ENCODE measurements at places on chromosomes 11 and 22. TPM values are rescaled to one million over a fixed set of nuclear protein-coding genes. Genes with fewer than 3 reads are reported as not detected.

DNA sequence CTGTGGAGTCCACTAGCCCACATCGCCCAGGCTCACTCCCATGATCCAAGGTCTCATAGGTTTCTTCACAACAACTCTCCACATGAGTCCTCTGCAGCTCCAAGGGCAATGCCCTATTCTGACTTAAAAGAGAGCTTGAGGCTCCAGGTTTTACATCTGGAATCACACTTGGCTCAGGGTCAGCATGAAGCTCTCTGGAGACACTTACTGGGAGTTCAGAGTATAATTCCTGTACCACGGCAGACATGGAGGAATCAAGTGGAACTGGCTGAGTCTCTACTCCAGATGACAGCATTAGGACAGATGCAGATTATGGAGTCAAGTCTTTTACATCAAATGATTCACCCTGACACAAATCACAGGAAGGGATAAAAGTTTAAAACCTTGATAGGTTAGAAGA, 11.4 kb downstream of the PRR14L start:
- no peaks in the 10 kb centered on the region for H3K27me3 ChIP-seq
- H3K27ac ChIP-seq: no peak overlapping the region
- H3K4me1 ChIP-seq: peaks cover 28% of the 10 kb centered on the region

SLCO2B1 gene
- 332 TPM for total RNA-seq

DNA sequence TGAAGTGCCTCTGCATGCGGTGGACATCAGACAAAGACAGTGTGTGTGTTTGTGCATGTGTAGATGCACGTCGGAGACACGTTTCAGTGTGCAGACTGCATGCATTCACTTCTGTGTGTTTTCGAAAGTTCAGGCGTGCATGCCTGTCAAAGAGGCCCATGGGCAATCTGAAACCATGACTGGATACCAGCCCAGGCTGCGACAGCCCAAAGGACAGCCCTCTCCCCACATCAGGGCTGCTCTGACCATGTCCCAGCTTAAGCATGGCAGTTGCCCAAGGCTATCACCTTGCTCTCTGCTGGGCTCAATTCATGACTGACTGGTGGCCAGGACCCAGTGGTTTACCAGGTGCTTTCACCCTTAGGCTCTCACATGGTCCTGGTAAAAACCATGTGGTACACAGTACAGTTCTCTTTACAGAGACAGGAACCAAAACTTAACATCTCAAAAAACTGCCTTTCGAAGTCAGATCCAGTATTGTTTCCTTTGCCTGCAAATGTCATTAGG, 423.7 kb upstream of the CADM1 start:
- H3K27ac ChIP-seq: no peak overlapping the region
- no peak for DNase-seq
- H3K4me3 ChIP-seq: no peak overlapping the region
- H3K36me3 ChIP-seq: no peaks in the 10 kb centered on the region

DNA sequence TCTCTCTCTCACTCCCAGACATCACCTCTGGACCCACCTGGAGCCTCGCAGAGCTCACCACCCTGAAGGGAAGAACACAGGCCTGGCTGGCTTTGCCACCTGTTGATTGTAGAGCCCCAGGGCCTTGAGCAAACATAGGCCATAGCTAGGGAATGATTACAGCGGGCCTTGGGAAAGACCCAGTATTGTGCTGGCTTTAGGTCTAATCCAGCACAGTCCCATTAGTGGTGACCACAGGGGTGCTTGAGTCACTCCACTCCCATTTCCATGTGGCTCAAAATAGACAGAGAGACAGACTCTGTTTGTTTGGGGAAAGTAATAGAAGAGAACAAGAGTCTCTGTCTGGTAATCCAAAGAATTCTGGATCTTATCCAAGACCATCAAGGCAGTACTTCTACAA, 42.7 kb upstream of the FAM181B start:
- H3K27me3 ChIP-seq: no peaks in the 10 kb centered on the region
- no peak overlapping the region for H3K4me3 ChIP-seq
- H3K27ac ChIP-seq: no peak overlapping the region
- DNase-seq: no peak

SERHL2 gene
- total RNA-seq: 1.6 TPM

DNA sequence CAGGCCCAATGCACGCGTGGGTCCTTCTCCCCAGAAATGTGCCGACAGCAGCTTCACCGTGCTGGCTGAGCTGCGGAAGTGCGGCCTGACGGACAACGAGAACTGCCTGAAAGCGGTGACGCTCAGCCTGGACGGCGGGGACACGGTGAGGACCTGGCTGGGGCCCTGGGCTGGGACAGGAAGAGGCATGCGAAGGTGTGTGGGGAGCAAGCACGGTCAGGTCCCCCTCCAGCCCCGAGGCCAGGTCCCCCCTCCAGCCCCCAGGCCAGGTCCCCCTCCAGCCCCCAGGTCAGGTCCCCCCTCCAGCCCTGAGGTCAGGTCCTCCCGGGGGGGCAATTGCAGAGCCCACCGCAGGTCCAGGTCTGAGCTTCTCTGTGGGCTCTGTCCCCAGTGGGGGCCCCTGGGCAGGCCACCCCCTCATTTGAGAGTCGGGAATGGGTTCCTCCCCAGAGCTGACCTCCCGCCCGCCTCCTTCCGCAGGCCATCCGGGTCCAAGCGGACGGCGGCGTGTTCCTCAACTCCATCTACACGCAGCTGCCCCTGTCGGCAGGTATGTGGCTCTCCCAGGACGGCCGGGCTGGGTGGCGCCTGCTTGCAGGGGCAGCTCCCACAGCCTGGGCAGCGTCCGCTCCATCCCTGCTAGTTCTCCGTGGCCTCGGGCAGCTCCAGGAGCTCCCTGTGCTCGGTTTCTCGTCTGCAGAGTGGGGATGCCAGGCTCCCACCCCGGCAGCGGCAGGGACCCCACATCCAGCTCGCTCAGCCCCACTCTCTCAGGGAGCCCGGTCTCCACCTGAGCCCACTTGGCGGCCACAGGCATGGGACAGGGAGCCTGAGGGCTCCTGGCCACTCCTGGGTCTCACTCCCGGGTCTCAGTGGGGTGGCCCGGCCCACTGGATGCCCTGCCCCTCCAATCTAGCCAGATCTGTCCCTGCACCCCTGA, 7.9 kb downstream of the MUC5B start:
- no peak overlapping the region for H3K27ac ChIP-seq
- DNase-seq: peak; percentile 42
- H3K4me3 ChIP-seq: no peak overlapping the region
- no peaks in the 10 kb centered on the region for H3K4me1 ChIP-seq
- peaks cover 34% of the 10 kb centered on the region for H3K27me3 ChIP-seq
- no peaks in the 10 kb centered on the region for H3K36me3 ChIP-seq

- no peak overlapping the region for H3K4me3 ChIP-seq
- peak; percentile 88 for DNase-seq
- no peaks in the 10 kb centered on the region for H3K27me3 ChIP-seq
- H3K36me3 ChIP-seq: no peaks in the 10 kb centered on the region
Measured at GRCh38 chr11:79564288-79564925, 123.6 kb upstream of the TENM4 start.

DNA sequence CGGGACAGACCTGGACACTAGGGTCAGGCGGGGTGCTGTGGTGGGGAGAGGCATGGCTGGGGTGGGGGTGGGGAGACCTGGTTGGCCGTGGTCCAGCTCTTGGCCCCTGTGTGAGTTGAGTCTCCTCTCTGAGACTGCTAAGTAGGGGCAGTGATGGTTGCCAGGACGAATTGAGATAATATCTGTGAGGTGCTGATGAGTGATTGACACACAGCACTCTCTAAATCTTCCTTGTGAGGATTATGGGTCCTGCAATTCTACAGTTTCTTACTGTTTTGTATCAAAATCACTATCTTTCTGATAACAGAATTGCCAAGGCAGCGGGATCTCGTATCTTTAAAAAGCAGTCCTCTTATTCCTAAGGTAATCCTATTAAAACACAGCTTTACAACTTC, 3.9 kb downstream of the FADD start:
- H3K4me3 ChIP-seq: no peak overlapping the region
- no peak overlapping the region for H3K27ac ChIP-seq
- DNase-seq: no peak
- H3K4me1 ChIP-seq: peaks cover 20% of the 10 kb centered on the region
- H3K36me3 ChIP-seq: peaks cover 39% of the 10 kb centered on the region

DNA sequence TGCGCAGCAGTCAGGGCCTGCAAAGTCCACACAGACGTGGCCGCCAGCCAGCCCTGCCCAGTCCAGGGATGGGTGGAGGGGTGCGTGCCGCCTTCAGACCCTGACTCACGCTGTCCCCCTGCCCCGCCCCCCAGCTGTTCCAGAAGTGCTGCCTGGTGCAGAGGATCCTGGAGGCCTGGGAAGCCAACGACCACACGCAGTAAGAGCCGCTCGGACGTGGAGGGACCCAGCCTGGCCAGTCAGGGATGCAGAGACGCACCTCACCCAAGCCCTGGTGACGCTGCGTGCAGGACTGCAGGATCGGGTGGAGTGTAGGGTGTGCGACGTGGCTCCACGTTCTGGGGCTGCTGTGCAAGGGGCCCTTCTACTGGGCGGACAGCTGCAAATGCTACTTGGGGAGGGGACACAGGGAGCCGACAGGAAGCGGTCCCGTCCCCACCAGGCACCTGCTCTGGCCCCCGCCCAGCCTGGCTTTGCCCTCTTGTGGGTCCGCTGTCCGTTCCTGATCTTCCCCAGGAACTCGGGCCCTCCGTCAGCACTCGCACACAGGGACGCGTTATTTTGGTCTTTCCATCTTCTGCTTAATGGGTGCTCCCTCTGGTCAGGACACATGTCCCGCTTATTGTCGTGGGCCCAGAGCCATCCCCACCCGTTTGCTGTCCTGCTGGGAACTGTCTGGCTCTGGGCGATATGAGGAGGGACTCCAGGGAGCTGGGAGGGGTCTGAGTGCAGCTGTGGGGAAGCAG, 42.5 kb downstream of the SBF1 start:
- H3K4me3 ChIP-seq: no peak overlapping the region
- H3K27me3 ChIP-seq: no peaks in the 10 kb centered on the region
- DNase-seq: no peak
- no peak overlapping the region for H3K27ac ChIP-seq

GRCh38 chr11:46006418-46007070, 84.1 kb downstream of the LARGE2 start:
- H3K4me1 ChIP-seq: peaks cover 6% of the 10 kb centered on the region
- no peaks in the 10 kb centered on the region for H3K36me3 ChIP-seq
- H3K27ac ChIP-seq: no peak overlapping the region
